ENCODE measurements at places on chromosomes 7 and 10.

DNA sequence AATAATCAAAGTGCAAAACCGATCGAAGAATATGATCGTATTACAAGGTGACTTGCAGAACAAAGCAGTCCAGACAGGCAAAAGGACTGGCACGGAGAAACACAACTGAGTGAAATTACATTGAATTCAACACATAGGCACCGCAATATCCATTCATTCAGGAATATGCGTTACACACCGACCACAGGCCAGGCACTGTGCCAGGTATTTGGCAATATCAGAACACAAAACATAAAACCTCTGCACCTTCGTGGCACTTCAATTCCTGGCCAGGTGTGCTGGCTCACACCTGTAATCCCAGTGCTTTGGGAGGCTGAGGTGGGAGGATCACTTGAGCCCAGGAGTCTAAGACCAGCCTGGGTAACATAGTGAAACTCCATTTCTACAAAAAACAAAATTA lies 187.9 kb downstream of the DIP2C start:
- no peak for DNase-seq

- DNase-seq = no peak
Measured at GRCh38 chr7:137172105-137172590, 171.4 kb downstream of the PTN start.

DNA sequence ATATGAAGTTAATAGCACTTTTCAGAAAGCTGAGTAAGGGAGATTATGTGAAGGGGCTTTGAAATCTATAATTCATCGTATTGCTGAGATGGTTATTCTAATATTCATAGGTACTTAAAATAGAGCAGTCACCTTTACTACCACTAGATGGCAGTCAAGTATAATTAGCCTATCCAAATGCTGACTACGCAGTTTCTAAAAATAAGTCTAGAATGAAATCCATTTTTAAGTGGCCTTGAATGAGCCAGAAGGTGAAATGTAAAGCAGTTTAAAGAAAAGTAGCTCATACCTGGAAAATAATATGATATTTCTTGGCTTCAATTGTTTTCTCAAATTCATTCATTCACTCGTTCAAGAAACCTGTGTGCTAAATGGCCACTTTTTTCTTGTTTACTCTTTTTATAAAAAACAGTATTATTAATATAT lies 1277.1 kb downstream of the GATA3 start:
- no peak for DNase-seq

DNA sequence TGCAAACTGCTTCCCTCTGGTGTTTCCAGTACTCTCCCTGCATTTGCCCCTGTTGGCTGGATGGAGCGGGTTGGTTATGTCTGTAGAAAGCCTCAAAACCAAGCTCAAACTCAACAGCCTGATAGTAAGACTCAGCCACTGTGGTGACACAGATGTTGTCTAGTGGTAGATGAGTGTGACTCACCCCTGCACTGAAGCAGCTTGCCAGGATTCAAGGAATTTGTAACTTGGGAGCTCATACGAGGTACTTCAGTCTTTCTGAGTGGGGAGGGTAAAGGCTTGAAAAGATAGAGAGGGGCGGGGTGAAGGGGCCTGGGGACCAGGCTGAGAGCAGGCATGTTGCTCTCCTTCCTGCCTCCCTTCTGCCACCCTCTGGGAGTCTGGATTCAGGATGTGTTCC lies 22.9 kb upstream of the AQP1 start:
- DNase-seq = no peak

DNA sequence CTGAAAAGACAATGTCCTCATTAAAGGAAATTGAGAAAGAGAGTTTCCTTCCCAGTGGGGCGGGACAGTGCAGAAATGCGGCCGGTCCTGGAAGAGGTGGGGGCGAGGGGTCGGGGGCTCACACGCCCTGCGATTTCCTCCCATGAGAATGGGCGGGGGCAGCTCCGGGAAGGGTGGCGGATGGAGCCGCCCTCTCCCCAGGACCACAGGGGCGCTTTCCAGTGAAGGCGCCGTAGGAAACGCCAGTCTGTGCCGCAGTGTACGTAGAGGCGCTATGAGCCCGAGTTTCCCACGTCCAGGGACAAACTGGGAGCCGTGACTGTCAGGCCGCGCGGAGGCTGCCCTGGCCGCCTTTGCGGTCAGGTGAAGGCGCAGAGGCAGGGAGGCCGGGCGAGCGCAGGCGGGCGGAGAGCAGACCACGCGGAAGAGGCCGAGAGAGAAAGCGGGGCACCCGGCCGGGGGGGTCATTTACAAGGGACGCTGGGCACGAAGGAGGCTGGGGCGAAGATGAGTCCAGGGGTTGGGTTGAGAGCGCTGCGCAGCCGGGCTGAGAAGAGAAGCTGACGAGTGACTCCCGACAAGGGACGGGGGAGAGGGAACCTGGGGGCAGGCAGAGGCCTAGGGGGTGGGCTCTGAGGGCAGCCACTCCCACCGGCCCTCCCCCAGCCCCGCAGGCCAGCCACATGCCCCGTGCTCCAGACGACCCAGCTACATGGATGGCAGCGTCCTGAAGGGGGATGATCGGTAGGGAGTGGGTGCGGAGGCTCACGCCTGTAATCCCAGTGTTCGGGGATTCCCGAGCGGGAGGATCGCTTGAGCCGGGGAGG lies 45.0 kb downstream of the ALOX5 start:
- no peak for DNase-seq

- no peak for DNase-seq
Measured at GRCh38 chr10:97228130-97228774, 42.5 kb upstream of the SLIT1 start.

DNA sequence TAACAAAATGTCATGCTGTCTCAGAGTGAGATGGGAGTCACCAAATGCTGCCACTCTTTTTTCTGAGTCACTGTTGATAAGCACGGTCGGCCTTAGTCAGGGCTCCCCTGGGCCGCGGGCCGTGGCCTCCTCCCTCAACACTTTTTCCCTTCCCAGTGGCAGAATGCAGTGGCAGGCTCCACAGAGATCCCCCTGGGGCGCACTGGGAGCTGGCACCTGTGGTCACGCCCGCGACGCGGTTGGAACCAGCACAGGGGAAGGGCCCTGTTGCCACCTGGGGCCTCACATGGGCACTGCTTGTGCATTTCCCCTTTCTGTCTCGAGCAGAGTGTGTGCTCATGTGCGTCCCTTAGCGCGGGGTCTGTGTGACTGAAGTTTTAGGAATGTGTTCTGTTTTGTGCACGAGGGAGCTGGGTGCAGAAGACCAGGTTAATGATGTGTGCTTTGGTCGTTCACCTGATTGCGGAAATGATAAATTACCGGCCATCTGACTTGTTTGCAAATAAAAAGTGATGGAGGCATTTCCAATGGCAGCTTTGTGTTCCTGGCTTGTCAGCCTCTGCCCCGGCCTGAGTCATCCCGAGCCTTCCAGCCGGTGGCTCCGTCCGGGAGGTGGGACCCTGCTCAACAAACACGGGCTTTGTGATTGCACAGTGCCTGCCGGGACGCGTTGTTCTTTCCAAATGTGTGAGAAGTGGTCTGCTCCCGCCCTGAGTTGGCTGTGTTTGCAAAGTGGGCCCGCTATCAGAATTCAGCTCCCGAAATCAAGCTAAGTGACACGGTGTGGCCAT lies 100.7 kb downstream of the NKX6-2 start:
- no peak for DNase-seq

DNA sequence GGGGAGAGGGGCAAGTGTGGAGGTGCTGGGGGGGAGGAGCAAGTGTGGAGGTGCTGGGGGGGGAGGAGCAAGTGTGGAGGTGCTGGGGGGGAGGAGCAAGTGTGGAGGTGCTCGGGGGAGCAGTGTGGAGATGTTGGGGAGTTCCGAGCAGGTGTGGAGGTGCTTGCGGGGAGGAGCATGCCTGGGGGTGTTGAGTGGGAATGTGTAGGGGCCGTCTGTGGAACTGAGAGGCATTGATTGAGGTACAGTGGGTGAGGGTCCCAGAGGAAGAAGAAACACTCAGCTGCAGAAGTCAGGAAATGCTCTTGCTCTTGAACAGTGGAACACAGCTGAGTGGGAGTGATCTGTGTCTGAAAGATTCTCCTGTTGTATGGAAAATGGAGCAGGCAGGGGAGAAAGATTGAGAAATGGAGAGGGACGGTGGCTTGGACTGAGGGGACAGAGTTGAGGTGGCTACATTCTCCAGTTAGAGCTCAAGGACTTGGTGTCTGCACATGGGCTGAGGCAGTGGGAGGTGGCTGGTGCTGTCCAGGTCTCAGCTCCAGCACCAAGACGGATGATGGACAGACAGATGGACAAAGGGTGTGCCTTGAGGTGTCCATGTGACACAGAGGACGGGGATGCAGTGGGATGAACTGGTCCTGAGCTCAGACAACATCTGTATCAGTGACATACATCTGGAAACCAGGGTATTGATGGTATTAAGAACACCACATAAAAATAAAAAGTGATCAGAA lies 25.2 kb upstream of the NCAPG2 start:
- DNase-seq = no peak

DNA sequence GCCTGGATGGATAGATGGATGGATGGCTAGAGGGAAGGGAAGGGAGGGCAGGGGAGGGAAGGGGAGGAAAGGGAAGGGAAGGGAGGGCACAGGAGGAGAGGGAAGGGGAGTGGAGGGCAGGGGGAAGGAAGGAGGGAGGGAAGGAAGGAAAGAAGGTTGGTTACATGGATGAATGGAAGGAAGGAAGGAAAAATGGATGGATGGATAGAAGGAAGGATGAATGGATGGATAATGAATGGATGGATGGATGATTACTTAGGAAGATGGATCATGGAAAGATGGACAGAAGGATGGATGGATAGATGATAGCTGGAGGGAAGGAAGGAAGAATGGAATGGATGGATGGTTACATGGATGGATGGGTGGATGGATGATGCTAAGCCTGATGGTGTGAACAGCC lies 451.7 kb upstream of the FOXK1 start:
- DNase-seq = no peak

- DNase-seq = no peak
Measured at GRCh38 chr10:71638064-71638821, 81.3 kb downstream of the C10orf105 start.

DNA sequence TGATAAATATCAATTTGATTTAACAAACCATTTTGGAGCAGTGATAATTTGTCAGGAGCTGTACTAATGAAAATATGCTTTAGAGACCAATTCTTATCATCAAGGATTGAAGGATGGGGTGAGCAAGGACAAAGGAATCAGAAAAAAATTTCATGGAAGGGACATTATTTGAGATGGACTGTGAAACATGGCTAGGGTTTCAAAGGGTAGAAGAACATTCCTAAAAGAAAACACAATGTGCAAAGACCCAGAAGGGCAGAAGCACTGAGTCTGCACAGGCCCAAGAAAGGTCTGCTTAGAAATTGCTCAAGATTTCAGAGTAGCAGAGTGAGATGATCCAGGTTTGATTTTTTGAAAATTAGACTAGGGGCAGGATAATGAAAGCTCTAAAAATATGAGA lies 174.5 kb downstream of the LRRN3 start:
- no peak for DNase-seq

DNA sequence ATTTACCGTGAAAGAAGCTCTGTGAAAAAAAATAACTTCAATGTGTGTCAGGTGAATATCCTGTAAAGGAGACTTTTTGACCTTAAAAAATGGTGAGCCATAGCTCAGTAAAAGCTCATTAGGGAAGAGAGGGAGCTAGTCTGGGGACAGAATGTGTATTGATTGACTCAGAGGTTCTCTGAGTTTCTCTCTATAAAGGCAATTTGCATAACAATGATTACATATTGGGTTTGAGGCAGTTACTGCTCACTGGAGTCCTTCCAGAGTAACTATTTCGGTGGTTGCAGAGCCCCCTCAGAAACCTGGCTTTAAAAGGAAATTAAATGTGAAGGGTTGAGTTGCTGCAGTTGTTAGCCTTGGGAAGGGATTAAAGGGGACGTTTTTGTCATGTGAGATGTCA lies 181.6 kb downstream of the GALNT17 start:
- no peak for DNase-seq
